ENCODE measurements at places on chromosomes 12 and 14.
A peak's percentile ranks its signal among the peaks of the same experiment; 100 is the strongest.

GRCh38 chr14:65949711-65950516 is 536.3 kb upstream of the CCDC196 start:
- no peak for DNase-seq

DNA sequence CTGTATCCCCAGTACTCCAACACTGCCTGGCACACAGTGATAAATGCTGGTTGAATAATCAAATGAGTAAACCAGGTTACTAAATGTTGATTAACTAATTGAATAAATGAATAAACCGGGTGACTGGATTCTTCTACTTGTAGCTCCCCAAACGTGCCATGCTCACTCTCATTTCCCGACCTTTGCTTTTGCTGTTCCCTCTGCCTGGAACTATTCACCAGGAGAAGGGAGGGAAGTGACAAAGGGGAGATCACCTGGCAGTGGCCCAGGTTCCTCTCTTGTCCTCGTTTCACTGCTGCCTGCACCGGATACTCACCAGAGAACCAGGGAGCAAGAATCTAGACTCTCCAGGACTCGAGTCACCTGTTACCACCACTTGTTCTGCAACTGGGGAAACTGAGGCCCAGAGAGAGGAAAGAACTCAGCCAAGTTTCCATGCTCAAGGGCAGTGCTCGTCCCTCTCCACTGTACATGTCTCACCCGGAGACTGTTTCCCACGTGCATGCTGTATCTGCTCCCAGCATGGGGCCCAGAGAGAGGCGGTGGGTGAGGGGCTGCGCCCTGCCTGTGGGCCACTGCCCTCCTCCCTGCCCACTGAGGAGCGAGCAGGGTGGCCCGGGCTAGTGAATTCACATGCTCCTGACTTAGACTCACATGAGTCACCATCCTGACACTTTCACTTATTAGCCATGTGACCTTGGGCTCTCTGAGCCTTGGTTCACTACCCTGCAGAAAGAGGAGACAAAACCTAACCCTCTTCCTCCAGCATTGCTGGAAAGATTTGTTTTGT is 17.7 kb upstream of the POP5 start:
- DNase-seq = no peak

GRCh38 chr12:57415088-57415487 is 15.8 kb downstream of the R3HDM2 start:
- no peak for DNase-seq

- DNase-seq = no peak
Observed at GRCh38 chr14:69105326-69105725, 47.6 kb downstream of the DCAF5 start.

DNA sequence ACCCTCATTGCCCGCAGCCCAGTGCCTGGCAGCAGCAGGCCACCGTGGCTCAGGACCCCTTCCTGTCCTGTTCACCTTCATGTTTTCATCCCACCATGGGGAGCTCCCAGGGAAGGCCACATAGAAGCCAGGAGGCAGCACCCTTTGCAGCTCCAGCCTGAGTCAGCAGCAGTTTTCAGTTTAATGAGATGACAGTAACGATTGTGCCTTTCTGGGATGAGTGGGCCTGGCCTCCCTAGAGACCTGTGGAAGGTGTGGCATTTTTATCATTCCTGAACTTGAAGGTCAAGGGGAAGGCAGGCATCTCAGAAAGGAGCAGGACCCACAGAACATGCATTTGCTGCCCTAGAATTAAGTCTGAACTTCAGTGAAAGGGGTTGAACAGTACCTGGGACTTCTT is 532.8 kb downstream of the FUT8 start:
- no peak for DNase-seq

- no peak for DNase-seq
Observed at GRCh38 chr12:3990501-3991280, 117.5 kb upstream of the PARP11 start.

- no peak for DNase-seq
Observed at GRCh38 chr12:34126239-34126641, 103.9 kb downstream of the ALG10 start.

DNA sequence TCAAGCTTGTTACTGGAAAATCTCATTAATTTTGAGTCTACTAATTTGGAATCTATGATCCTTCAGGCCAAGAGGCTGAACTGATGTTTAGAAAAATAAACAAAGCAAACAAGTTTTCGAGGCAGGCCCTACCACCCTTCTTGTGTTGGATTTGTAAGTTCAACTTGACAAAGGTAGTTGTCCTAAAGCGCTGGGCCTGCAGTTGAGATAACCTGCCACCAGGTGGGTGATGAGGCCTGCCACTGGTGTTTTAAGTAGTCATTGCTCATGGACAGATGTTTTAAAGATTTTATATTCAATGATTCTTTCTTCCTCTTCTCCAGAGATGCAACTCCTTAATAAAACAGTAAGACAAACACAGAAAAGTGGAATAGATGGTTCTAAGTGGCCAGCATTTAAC is 19.4 kb downstream of the ACVRL1 start:
- no peak for DNase-seq

- no peak for DNase-seq
Observed at GRCh38 chr14:100469632-100470522, 117.3 kb downstream of the BEGAIN start.

DNA sequence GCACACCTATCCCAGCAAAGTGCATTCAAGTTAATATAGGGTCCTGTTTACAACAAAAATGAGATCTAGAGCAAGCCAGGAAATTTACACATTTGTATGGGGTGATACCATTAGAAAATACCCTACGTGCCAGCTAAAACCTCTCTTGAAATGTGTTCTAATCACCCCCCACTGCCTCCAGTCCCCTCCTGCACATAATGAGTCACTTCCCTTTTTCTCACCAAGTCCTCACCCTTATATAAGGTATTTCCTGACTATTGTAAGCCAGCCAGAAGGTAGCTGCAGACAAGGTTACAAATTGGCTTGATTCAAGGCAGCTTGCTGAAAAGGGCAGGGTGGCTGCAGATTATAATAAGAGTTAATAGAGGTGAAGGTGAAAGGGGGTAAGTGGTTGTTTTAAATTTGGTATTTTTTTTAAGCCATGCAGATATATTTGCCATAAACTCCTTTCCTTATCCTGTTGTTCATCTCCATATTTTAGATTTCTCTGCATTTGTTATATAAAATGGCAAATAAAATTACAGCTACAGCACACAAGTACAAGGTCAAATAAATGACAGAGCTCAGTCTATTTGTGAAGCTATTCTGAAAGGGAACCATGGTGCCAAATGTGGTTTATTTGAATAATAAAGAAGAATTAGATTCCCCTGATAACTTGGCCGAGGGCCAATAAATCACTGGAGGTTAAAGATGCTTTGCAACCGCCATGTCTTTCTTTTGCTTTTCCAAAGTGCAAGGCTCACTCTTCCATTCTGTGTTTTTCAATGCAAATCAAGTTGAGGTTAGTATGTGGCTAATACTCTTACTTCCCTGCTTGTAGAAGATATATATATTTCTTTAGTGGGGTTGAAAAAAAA is 385.9 kb downstream of the EGLN3 start:
- DNase-seq = peak; percentile 39

DNA sequence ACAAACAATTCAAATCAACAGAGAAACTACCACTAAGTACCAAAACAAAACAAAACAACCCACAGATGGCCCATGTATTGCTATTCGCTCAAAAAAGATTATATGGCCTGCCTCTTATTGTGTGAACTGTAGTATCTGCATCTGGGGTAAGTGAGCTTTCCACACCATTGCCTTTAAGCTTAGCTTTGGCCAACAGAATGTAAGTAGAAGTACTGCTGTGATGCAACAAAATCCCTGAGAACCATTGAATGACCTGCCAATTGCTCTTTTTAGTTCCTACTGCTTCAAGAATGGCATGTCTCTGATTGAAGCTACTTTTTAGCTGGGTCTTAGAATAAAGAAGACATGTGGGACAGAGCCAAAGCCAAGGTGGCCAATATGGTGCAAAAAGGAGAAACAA is 32.5 kb downstream of the PPFIA2 start:
- DNase-seq = no peak

DNA sequence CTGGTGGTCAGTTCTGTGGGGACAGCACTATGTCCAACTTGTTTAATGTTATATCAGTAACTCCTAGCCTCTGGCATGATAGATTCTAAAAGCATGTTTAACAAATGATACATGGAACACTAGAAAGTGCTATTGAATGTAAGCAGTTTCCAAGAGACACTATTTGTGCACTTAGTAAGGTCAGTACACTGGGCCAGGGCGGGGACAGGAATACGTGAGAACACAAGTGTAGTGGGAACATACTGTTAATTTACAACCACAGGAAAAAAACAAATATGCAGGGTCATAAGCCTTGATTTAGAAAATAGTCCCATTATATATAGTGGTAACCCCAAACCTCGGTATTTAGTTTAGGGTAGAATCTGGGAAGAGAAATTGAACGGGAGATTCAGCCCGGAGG is 88.9 kb upstream of the SLC38A2 start:
- no peak for DNase-seq

GRCh38 chr12:54390668-54391551 is 6.4 kb upstream of the ZNF385A start:
- DNase-seq = no peak

GRCh38 chr14:90730206-90730766 is 85.9 kb downstream of the TTC7B start:
- no peak for DNase-seq

- no peak for DNase-seq
Observed at GRCh38 chr14:29282169-29282568, 515.6 kb downstream of the FOXG1 start.

GRCh38 chr12:116123451-116124258 is 153.8 kb downstream of the MED13L start:
- no peak for DNase-seq

DNA sequence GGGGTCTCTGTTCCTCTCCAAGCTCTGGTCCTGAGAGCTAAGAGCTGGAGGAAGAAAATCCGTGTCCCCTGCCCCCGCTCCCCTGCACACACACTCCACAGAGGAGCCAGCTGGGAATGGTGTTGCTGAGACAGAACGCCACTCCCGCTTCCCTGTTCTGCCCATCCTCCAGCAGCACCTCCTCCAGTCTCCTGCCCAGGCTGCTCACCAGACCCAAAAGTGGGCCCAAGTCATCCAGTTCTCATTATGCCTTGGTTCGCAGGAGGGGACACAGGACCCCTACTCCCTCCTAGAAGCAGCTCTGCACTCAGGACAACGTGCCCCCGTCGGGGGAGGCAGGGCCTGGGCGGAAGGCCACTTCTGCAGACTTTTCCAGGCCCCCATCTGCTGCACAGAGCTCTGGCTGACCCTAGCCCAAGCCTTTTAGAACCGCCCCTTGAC is 830 bp upstream of the TRMT61A start:
- no peak for DNase-seq

GRCh38 chr14:61752626-61753025 is 9.6 kb upstream of the SNAPC1 start:
- DNase-seq = no peak
